ENCODE measurements at places on chromosomes 1 and 21.

DNA sequence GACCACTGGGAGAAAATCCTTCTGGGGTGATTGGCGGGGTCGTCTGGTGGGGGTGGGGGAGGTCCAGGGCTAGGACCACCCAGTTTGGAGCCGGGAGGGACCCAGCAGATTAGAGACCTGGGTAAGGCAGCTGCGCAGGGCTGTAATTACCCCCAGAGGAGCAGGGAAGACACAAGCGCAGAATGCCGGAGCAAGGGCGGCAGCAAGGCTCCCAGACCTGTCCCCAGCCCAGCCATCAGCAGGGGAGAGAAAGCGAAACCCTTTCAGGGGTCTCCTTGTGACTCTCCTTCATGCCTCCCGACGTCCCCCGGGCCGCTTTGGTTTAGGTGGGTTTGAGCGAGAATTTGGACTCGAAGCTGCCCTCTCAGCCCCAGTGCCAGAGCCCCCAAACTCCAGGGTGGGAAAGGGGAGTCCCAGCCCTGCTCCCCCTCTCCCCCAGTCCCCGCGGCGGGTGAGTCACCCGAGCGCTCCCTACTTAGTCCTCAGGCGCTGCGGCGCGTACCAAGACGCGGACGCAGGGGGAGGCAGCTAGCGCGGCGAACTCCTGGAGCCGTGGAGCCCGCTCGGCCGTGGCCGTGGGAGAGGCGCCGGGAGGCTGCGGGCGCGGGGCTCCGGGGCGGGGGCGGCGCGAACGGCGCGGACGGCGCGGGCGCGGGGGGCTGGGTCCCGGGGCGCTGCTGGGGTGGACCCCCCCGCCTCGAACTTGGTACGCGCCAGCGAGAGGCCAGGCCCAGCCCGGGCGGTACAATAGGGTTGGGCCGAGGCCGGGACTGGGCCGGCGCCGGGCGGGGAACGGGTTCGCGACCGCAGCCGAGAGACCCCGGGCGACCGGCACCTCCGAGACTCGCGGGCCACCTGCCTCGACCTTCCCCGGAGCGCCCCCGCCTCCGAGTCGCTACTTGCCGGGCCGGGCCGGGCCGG, at the start of gene MAP7D1:
Gene MAP7D1, plus strand, starts transcription at position 753 of the 921 bp plus-strand sequence. CDS start 258 bp downstream, outside the sequence.
- DNase-seq = peak; percentile 77

DNA sequence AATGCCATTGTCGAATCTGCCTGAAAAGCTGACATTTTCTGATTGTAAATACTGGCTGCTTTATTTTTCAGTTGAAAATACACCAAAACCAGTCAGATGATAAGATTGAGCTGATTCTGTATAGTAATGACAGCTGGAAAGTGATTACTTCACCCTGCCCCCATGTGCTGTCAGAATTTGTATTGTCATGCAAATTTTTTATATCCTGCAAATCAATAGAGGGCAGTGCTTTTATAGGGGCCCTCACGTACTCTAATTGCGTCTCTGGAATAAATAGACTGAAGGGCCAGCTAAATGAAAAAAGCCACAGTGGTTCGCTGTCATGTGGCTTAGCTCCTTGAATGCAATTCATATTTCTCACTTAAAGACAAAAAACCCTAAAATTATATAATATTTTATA, 208.6 kb downstream of the LHX8 start:
- DNase-seq = no peak

GRCh38 chr1:221706876-221707582, 34.9 kb downstream of the DUSP10 start:
- no peak for DNase-seq

DNA sequence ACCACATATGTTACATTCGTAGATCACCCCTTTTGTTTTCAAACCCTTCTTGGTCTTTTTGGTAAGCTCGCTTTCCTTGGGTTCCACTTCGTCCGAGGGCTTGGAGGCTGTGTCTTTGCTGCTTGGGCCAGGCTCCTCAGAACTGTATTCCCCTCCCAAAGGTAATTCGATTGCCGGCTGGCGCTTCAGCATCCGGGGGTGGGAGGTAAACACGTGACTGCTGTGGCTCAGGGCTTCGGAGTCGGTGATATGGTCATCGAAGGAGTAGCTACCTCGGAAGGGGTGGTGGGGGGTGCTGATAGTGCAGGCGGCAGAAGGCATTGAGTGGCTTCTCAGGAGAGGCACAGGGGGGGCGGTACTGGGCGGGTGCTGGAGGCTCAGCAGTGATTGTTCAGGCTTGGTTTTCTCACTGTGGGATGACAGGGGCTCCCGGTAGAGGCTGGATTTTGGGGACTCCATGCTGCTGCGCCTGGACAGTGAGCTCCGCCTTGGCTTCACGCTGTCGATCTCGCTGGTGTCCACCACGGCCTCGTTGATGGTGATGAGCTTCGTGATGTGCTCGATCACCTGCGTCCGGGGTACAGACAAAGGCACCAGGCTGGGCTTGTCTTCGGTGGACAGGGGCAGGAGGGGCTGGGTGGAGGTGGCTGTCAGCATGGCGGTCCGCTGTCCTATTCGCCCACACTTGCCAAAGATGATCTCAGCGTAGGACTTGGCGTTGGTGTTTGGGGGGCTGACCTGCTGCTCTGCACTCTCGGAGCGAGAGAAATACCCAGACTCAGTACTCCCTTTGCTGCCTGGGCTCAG, 98.6 kb upstream of the EDN2 start:
- DNase-seq = no peak

DNA sequence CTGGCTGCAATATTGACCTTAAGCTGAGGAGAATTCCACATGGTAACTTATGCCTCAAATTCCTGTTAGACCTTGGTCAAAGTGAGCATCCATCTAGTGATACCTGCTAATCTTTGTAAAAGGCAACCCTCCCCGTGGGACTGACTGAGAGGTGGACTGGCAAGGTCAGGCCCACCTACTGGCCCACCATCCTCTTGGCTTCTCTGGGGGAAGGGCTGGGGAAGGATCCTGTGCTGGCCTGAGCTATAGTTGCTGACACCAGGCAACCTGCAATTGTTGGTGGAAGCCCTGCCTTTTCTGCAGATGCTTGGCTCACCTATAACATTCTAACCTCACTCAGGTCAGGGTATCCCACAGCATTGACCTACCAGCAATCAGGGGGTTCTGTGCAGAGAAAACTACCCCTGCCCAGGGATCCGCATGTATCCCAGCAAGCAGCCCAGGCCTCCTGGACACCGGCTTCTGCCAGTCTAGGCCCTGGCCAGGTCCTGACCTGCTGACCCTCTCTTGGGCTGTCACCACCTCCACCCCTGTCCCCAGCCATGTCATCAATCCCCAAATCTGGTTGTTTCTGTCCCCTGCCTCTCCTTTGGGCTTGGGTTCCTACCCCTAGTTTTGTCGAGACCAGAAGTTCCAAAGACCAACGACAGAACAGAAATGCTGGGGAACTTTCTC, 108.1 kb upstream of the EDN2 start:
- no peak for DNase-seq

Data from stimulated activated CD4-positive, alpha-beta T cell treated with anti-CD3 and anti-CD28 coated beads, Interleukin-2, amount 100 ng/mL, for 48 hours (primary cell).